ENCODE measurements at places on chromosomes 6 and 20. TPM values are rescaled to one million over a fixed set of nuclear protein-coding genes. Genes with fewer than 3 reads are reported as not detected.

GRCh38 chr6:168413856-168414255, 27.1 kb upstream of the SMOC2 start:
- H3K4me1 ChIP-seq: no peaks in the 10 kb centered on the region
- no peak for DNase-seq
- H3K4me3 ChIP-seq: no peak overlapping the region
- H3K36me3 ChIP-seq: no peaks in the 10 kb centered on the region
- H3K27ac ChIP-seq: no peak overlapping the region

- H3K4me1 ChIP-seq: peaks cover 2% of the 10 kb centered on the region
- H3K36me3 ChIP-seq: no peaks in the 10 kb centered on the region
- H3K27me3 ChIP-seq: peaks cover 10% of the 10 kb centered on the region
- no peak overlapping the region for H3K4me3 ChIP-seq
Measured at GRCh38 chr6:83303426-83303825, 110.3 kb downstream of the RWDD2A start.

DNA sequence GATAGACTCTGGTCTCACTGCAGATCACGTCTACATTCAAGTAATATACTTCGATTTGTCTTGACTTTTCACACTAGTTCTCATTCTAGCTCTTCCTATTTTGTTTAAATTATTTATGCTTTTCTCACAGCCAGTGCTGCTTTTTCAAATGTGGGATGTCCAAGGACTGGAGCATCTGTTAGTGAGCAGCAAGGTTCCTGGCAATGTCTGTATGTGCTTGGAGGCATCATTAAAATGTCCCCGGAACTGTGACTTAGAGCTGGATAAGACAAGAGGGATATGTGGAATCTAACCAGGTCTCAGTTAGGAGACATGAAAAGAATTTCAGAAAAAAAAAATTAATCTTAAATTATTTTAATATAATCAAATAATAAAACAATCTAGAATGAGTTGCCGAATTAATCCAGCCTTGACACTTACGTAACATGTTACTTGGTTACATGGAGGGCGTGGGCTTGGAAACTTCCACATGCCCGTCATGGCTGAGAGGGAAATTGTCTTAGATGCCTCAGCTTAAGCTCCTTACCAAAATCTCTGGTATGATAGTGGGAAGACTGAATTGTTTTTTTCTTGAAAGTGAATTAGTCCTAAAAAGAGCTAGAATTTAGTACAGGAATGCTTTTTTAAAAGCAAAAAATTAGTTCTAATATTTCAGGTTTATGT, 21.4 kb upstream of the CARMIL1 start:
- no peak overlapping the region for H3K27ac ChIP-seq
- no peak for DNase-seq
- H3K4me3 ChIP-seq: no peak overlapping the region
- H3K36me3 ChIP-seq: peaks cover 3% of the 10 kb centered on the region

Gene KCNB1
- total RNA-seq: 0.21 TPM

DNA sequence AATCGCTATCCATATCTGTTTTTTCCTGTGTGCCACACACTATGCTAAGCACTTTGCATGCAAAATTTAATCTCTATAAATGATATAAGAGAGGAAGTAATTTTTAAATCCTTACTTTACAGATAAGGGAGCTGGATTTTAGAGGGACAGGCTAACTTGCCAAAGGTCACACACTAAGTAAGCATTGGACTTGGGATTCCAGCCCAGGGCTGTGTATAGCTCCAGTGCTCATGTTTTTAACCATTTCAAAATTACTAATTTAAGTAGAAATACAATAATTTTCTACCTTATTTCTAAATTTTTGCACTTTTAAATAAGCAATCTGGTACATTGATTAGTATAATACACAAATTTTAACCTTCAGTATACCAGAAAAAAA, 144.6 kb downstream of the UST start:
- no peak for DNase-seq
- H3K4me3 ChIP-seq: no peak overlapping the region
- H3K27ac ChIP-seq: no peak overlapping the region

Gene ZNF165
- total RNA-seq: 4.7 TPM

GRCh38 chr6:91288741-91289140, 701.9 kb upstream of the MAP3K7 start:
- H3K4me1 ChIP-seq: no peaks in the 10 kb centered on the region
- DNase-seq: no peak
- no peaks in the 10 kb centered on the region for H3K27me3 ChIP-seq
- no peaks in the 10 kb centered on the region for H3K36me3 ChIP-seq
- no peak overlapping the region for H3K4me3 ChIP-seq

Gene SIGLEC1
- 0.13 TPM for total RNA-seq

Gene VTA1
- total RNA-seq: 17.2 TPM

DNA sequence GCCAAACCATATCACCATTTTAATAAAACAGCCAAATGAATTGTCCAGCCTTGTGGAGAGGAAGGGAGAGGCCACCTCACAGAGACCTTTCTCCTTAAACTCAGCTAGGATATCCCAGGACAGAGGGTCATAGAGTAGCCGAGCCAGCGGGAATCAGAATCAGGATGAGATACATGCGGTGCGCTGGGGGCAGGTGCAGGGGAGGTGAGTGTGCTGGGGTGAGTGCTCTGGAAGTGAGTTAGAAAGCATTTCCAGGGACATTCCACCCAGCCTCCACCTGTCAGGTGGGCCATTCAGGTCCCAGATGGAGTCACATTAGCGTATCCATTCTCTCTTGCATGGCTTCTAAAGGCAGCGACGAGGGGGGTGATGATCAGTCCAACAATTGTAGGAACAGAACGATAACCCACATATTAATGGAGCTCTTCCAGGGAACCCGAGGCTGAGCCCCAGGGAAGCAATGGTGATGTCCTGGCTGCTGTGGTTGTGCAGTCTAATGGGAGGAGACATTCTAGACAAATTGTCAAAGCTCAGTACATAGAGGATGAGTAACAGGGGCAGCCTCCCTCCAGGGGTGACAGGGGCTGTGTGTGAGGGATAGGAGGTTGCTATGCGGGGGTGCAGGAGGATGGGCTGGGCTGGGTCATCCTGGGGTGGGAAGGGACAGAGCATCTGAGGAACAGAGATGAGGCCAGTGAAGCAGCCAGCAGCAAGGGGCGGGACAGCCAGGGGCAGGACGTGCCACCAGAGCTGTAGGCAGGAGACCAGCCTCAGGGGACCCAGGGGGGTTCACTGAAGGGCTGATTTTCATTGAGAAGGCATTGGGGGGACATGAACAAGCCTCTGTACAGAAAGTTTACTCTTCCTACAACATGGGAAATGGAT, 88.7 kb upstream of the FRMD1 start:
- DNase-seq: no peak
- H3K4me1 ChIP-seq: no peaks in the 10 kb centered on the region
- no peaks in the 10 kb centered on the region for H3K36me3 ChIP-seq
- peaks cover 27% of the 10 kb centered on the region for H3K27me3 ChIP-seq
- H3K27ac ChIP-seq: no peak overlapping the region
- no peak overlapping the region for H3K4me3 ChIP-seq

Gene ISM1
- 7.8 TPM for total RNA-seq

DNA sequence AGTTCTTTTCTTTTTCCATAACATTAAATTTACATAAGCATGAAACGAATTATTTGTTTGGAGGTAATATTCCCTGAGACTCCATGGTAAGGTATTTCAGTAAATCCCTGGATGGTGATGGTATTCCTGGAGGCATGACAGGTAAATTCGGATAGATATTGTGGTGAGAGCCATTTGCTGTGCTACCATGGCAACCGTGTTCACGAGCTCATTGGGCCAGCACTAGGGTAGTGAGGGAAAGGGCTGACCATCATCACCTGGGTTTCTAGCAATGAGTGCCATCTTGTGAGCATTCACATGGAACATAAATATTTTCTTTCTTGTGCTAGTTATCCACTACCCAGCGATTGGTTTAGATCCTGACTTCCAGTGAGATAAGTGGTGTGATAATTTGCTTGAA, 51.9 kb upstream of the GNRH2 start:
- peaks cover 6% of the 10 kb centered on the region for H3K4me1 ChIP-seq
- peaks cover 12% of the 10 kb centered on the region for H3K36me3 ChIP-seq
- DNase-seq: no peak
- no peaks in the 10 kb centered on the region for H3K27me3 ChIP-seq

GRCh38 chr20:48203252-48203651, 418.0 kb upstream of the SULF2 start:
- H3K36me3 ChIP-seq: no peaks in the 10 kb centered on the region
- H3K27me3 ChIP-seq: peaks cover 25% of the 10 kb centered on the region
- no peak overlapping the region for H3K4me3 ChIP-seq
- H3K27ac ChIP-seq: no peak overlapping the region
- no peak for DNase-seq

Gene AGPAT4
- 15.9 TPM for total RNA-seq

GRCh38 chr6:118580585-118581419, 32.7 kb downstream of the PLN start:
- peaks cover 9% of the 10 kb centered on the region for H3K4me1 ChIP-seq
- DNase-seq: no peak
- peak overlapping the region; percentile 2 for H3K27ac ChIP-seq
- H3K27me3 ChIP-seq: no peaks in the 10 kb centered on the region
- no peak overlapping the region for H3K4me3 ChIP-seq

DNA sequence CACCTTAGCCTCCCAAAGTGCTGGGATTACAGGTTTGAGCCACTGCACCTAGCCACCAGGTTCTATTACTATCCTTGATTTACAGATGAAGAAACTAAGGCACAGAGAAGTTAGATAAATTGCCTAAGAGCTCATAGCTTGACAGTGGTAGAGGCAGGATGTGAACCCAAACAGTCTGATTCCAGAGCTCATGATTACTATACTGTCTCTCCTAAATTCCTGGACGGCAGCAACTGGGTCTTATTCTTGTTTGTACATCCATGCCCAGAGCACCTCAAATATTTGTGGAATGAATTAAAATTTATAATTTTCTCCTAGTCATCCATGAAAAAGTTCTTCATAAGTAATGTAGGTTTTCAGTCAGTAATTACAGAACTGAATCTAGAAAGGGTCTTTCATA, 15.1 kb downstream of the PDSS2 start:
- no peaks in the 10 kb centered on the region for H3K27me3 ChIP-seq
- H3K27ac ChIP-seq: no peak overlapping the region
- peaks cover 10% of the 10 kb centered on the region for H3K4me1 ChIP-seq

Gene PRDM1
- 122 TPM for total RNA-seq

DNA sequence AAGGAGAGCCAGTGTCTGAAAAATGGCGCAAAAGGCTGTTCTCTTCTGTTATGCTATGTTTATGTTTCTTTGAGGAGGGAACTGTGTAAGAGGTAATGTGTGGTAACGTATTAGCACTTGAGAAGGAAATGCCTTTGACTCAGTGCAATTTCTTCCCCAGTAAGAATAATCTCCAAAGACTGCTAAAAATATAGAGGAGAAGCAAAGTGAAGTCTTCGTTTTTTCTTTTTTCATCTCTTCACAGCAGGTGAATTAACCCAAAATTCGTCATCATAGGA, 47.1 kb upstream of the IFNGR1 start:
- peaks cover 17% of the 10 kb centered on the region for H3K4me1 ChIP-seq
- H3K27me3 ChIP-seq: peaks cover 11% of the 10 kb centered on the region
- no peak overlapping the region for H3K4me3 ChIP-seq
- H3K36me3 ChIP-seq: no peaks in the 10 kb centered on the region
- no peak overlapping the region for H3K27ac ChIP-seq

- DNase-seq: no peak
- peaks cover 12% of the 10 kb centered on the region for H3K27me3 ChIP-seq
- no peaks in the 10 kb centered on the region for H3K4me1 ChIP-seq
Measured at GRCh38 chr6:98547151-98547550, 287.2 kb upstream of the POU3F2 start.

Gene NR2E1
- not detected for total RNA-seq
